NCI-H774 (cell line): ENCODE measurements at places on chromosomes 2 and 18.

GRCh38 chr2:28633204-28633603 is 118.4 kb upstream of the PPP1CB start:
- peak; percentile 33 for DNase-seq

- DNase-seq = no peak
Observed at GRCh38 chr2:162537651-162538050, 193.7 kb downstream of the GCA start.

DNA sequence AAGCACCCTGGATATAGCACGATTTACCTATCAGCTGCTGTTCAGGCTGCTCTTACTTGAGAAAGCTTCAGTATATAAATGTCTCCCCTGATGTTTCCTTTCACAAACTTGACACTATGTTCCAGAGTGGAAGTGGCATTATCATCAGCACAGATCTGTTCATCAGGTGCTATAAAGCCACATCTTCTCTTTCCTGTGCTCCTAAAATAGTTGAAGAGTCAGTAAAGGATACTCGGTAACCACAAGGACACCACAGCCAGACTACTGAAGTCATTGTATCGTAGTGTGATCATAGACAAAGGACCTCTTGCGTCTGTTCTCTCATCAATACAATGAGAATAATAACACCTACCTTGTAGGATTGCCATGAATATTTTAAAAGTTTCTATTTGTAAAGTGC is 841.0 kb upstream of the CELF4 start:
- no peak for DNase-seq

DNA sequence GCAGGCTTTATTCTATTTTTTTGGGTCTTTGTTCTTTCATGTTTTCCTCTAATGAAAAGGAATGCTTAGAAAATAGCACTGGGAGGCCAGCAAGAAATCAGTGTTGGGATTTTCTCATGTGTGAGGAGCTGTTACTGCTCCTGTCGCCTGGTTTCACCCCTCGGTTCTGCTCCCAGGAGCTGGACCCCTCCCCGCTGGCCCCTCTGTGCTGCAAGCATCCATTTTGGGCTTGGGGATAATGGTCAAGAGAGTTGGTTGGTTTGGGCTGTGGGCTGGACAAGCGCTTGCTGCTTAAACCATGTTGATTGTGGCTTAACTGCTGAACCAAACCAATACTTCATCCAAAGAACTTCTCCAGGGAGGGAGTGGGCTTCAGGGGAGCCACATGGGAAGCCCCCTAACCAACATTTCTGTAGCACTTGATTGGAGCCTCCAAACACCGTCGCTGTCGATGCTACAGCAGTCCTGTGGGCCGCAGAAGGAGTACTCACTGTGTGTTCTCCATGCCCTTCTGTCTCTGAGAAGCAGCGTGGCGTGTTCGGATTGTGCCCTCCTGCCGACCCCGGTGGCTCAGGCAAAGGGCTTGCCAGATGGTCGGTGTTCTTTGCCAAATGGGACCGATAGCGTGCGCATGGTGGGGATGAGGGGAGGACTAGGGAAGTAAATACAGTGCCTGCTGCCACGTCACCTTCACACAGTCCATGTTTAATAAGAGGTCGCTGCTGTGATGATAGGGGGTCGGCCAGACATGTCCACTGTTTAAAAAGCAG is 40.0 kb downstream of the AGAP1 start:
- DNase-seq = no peak

DNA sequence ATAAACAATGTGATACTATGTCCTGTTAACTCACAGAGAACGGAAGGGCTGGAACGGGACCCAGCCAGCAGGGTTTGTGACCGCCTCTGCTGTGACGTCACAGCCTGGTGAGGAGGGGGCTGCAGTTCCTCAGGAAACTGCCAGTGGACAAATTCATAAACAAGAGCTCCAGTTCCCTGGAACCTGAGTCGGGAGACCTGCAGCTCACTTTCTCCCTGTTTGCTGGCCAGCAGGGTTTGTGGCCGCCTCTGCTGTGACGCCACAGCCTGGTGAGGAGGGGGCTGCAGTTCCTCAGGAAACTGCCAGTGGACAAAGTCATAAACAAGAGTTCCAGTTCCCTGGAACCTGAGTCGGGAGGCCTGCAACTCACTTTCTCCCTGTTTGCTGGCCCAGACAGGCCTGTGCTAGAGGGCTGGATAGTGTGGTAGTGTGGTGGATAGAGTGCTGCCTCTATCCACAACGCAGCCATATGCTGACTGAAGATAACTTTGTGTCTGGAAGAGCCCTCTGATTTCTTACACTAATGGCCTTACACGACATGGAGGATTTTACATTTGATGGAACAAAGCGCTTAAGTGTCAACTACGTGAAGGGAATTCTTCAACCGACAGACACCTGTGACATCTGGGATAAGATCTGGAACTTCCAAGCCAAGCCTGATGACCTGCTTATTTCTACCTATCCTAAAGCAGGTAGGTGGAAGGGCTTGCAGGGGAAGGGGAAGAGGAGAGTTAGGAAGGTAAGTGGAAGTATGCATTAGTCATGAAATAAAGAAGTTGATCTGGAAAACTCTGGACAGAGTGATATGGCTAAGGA is at the start of gene SULT1C4:
Gene SULT1C4 (plus strand): TSS at position 140 of the 816 bp plus-strand sequence. CDS start 384 bp downstream, at position 524.
- no peak for DNase-seq

DNA sequence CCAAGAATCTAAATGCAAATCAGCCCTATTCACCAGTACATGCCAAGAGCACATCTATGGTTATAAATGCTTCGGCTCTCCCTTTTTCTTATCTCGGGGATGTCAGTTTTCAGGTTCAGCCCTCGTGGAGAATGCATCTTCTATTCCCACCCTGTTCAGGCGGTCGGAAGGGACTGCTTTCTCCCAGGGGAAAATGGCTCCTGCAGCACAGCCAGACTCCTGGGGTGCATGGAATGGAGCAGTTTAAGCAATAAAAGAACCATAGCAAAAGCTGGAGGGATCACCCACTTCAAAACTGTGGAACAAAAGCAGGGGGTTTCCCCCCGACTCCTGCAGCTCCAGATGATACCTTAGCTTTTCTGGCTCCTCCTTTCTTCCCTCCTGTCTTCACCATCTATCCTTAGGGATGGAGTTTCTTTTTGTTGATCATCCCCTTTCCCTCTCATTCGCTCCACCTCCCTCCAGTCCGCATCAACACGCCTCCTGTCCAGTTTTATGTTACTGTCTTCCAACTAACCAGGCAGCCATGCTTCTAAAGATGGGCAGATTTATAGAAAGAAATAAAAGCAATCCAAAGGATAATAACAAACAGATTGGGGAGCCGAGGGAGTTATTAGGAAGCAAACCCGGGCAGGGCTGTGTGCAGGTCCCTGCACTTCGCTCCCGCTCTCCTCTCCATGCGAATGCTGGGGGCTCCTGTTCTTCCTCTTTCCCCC is 356.2 kb upstream of the SMIM21 start:
- no peak for DNase-seq

DNA sequence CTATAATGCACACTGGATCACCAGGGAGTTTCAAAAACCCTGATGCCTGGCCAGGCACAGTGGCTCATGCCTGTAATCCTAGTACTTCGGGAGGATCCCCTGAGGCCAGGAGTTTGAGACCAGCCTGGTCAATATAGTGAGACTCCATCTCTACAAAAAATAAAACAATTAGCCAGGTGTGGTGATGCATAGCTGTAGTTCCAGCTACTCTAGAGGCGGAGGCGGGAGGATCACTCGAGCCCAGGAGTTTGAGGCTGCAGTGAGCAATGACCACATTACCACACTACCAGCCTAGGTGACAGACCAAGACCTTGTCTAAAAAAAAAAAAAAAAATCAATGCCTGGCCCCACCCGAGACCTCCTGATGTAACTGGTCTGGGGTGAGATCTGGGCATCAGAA is 137.2 kb downstream of the MTCL1 start:
- no peak for DNase-seq

GRCh38 chr18:45084206-45084605 is 403.5 kb downstream of the SETBP1 start:
- no peak for DNase-seq

DNA sequence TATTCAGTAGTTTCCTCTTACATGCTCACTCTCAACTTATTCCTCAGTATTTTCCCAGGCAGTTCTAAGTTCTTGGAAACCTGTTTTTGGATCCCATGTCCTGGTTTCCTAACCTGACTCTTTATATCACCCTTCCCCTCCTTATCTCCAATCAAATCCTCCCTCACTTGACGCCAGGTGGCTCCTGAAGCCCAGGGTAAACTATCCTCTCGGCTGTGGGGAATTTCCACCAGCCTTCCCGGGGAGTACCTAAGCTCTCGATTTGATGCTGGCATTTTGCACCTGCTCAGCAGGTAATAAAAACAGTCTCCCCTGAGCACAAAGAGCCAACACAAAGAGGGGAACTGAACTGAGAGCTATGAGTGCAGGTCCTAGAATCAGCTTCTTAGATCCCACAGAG is 538.0 kb downstream of the SLC4A3 start:
- peak; percentile 63 for DNase-seq

DNA sequence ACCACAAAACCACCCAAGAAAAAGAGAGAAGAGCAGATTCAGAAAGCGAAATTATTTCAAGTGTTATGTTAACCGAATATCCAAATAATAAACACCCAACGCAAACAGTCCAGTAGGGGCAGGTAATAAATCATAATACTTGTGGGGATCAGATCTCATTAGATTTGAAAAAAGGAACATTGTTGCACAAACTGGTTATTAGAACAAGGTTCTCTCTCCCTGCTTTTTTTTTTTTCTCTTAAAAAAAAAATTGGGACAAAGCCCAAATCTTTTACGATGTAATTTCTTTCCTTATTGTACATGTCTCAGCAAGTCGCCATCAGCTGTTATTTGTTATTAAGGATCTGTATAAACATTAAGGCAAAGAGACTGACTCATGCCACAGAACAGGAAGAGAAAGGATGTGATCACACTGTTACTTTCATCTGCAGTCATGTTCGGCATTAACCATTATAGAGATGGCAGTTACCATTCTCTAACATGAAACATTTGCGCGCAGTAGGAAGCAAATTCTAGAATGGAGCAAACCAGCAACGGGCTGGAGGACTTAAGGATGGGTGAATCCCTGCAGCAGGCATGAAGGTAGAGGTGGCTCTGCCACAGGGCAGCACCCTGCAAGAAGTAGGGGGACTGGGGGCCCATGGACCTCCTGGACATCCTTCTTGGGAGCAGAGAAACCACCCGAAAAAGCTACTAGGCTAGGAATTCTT is 42.0 kb downstream of the EPHA4 start:
- peak; percentile 16 for DNase-seq

DNA sequence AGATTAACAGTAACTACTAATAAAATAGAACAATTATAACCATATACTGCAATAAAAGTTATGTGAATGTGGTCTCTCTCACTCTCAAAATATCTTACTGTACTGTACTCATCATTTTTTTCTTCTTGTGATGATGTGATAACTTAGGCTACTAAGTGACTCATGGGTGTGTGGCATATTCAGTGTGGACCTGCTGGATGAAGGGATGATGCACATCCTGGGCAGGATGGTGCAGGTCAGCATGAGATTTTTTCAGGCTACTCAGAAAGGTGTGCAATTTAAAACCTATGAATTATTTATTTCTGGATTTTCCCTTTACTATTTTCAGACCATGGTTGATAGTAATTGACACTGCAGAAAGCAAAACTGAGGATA is 90.7 kb downstream of the NCKAP5 start:
- no peak for DNase-seq

GRCh38 chr2:172896661-172897081 is 161.0 kb downstream of the RAPGEF4 start:
- DNase-seq = no peak

DNA sequence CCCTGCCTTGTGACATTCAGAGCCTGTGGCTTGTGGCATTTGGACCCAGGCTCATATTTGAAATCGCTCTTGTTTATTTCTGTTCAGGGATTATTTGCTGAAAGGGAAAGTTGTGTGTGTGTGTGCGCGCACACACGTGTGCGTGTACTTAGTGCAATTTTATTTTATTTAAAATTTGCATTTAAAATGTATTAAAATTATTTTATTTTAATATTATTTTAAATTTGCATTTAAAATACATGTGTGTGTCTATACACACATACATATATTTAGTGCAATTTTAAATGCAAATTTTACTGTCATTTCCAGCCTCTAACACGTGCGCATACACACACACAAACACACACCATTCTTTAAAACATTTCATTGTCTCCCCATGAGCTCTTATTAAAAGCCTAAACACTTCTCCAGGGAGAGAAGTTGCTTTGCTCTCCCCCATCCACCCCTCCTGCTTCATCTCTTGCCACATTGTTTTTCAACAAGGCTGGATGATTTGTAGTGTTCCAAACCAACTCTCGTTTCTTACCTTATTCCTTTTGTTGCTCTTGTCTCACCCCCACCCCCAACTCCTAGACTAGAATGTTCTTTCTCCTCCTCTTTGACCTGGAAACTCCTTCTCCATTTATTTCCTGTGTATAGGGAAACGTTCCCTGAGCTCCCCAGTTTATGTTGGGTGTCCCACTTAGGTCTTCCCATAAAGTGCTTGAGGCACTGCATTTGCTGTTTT is 3.8 kb upstream of the CCDC68 start:
- DNase-seq = no peak

- no peak for DNase-seq
Observed at GRCh38 chr2:46065152-46065551, 232.1 kb upstream of the EPAS1 start.

- DNase-seq = peak; percentile 23
Observed at GRCh38 chr2:231612109-231612455, 19.4 kb downstream of the TEX44 start.

- DNase-seq = no peak
Observed at GRCh38 chr18:31718386-31718785, 34.0 kb upstream of the B4GALT6 start.

- no peak for DNase-seq
Observed at GRCh38 chr2:98895221-98895620, 40.8 kb downstream of the CRACDL start.

DNA sequence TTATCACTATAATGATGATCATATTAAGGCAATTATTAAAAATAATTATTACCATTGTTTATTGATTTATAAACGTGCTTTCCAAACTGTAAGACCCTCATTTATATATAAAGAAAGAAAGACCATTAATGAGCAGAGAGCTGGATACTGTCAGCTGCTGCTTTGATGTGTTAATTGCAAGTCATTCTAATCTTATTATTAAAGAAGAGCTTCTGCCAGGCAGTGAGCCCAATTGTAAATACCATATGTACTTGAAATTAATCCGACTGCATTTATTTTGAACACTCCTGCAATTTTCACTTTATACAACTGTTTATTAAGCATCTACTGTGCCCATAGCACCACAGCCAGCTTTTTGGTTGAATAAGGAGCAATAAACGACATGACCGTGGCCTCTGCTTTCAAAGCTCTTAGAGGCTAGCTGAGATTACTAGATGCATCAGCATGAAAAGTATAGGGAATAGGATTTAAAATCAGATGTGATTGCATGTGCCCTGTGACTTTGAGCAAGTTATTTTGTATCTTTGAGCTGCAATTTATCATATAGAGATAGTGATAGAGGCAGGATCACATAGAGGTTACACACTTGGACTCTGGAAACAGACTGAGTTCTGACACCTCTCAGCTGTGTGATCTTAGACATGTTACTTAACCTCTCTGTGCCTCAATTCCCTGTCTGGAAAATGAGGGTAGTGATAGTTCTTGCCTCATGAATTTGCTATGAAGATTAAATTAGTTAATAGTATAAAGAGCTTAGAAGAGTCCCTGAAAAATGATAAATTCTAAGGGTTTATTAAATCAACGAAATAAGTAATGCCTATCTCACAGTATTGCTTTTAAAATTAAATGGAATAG is 83.4 kb downstream of the MYCN start:
- no peak for DNase-seq

- DNase-seq = no peak
Observed at GRCh38 chr2:95314598-95314963, 17.4 kb downstream of the KCNIP3 start.
